NT2/D1 (cell line): ENCODE measurements at places on chromosomes 1 and 21.

GRCh38 chr1:18486195-18486594 is 5.5 kb downstream of the KLHDC7A start:
- DNase-seq, result peak; percentile 30

DNA sequence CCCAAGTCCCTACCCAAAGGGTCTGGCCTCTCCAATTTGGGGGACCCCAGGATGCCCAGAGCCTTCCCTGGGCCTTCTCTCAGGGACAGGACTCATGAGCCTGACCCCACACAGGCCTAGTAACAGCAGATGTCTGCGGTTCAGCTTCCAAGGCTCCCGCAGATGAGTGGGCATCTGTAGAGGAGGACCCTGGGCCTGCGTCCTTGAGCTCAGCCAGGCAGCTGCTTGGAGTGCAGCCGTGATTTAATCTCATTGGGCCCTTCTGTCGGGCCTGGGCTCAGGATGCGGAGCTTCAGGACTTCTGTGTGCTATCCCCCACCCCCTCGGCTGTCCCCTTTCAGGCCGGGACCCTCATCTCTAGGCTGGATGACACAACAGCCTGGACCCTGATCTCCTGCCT is 35.4 kb downstream of the IGSF21 start:
- DNase-seq, result no peak

DNA sequence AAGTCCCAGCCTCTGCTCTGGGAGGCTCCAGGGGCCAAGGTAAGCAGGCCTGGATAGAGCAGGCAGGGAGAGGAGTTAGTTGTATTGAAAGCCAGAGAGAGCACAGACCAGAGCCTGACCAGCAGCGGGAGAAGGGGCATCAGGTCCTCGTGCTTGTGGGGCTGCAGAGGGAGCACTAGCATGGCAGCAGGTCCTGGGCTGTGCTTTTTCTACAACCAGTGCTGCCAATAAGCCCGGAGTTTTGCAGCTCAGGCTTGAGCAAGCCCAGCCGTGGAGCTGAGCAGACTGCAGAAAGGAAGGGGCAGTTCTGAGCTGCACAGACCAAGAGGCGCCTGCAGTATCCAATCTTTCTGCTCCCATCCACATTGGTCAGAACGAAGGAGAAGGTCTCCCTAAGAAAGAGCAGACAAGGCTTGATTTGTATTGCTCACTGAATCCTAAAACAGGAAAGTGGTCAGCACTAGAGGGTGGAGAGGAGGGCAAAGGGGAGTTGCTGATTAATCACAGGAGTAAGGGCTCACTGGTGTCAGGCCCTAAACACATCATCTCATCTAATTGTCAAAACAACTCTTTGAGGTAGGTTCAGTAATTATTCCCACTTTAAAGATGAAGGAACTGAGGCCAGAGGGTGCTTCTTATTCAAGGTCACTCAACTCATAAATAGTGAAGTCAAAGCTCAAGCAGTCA is 2.7 kb downstream of the DENND2D start:
- DNase-seq, result no peak

DNA sequence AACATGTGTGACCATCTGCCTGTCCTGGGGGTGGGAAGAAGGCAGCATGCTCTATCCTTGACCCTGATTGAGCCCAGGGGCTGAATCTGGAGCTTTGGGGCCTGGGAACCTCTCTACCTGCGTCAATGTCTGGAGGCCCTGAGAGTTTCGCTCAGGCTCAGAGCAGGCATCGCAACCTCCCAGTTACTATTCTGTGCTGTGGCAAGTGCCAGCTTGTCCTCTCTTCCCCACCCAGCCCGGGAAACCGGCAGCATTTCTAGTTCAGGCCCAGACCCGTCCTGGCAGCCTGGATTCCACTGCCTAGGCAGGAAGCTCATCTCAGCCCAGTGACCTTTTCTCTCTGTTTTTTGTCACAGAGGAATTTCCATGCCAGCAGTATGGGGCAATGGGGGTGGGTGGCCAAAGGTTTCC is 10.0 kb upstream of the IRF6 start:
- DNase-seq, result no peak

DNA sequence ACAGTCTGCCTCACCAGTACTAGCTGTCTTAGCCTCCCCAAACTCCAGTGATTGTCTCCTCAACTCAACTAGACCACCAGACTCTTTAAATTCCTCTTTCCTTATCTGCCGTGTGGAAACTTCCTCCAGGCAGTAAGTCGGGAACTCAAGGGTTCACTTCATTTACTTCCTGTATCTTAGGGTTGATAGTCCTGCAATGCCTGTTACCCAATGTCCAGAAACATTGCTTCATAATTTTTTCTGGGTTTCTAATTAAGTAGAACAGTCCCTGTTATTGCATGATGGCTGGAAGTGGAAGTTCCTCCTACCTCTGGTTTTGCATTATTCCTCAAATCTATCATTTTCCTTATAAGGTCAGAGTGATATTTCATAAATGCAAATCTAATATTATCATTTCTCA is 60.8 kb upstream of the RNF11 start:
- DNase-seq, result no peak

GRCh38 chr1:202249846-202250245 is 56.2 kb downstream of the LGR6 start:
- no peak for DNase-seq

- DNase-seq, result no peak
Measured at GRCh38 chr1:206828765-206829164, 36.7 kb upstream of the IL20 start.

DNA sequence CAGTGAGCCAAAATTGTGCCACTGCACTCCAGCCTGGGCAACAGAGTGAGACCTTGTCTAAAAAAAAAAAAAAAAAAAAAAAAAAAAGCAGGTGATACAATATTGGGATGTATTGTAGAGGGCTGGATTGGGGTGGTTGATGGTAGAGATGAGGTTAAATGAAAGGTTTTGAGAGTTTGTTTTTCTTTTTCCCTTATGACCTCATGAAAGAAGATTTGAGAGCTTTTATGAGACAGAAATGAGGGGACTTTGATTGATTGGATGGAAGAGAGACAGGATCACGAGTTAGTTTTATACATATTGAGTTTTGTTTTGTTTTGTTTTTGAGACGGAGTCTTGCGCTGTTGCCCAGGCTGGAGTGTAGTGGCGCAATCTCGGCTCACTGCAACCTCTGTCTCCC is 27.1 kb downstream of the OSBPL9 start:
- DNase-seq, result no peak

DNA sequence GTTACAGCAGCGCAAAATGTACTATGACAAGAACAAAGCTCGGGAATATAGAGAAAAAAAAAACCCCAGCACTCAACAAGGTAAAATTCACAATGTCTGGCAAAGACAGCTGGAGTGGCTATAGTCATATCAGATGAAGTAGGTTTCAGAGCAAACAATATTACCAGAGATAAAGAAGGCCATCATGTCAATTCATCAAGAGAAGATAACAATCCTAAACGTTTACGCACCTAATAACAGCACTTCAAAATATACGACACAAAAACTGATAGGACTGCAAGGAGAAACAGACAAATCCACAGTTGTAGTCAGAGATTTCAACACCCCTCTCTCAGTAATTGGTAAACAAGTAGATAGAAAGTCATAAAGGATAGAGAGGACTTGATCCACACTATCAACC is 455.2 kb downstream of the PTPRU start:
- DNase-seq, result no peak

GRCh38 chr1:39845569-39846566 is 37.4 kb downstream of the TRIT1 start:
- DNase-seq, result no peak

- no peak for DNase-seq
Measured at GRCh38 chr1:246450611-246451251, 56.3 kb downstream of the SMYD3 start.

- no peak for DNase-seq
Measured at GRCh38 chr1:101816262-101816661, 180.5 kb downstream of the OLFM3 start.

DNA sequence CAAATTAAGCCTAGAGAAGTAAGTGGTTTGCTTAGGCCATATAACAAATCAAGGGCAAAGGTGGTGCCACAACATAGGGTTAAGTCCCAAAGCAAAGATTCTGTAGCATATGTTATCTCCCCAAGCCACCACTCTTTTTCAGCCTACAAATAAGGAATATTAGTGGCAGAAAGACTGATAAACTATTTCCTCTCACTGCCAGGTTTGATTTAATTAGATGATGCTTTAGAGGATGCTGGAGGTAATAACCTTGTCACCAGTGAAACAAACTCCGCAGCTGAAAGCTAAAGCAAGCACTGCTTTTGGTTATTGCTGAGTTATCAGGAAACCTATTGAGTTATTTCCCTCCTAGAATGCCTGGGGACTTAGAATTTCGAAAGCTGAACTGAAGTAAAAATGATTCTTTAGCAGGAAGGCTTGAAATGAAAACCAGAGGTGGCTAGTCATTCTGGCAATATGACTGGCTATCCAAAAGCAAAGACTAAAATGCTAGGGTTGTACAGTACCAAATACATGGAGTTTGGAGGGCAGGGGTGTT is 145.2 kb downstream of the SYT2 start:
- DNase-seq, result no peak

GRCh38 chr21:16678429-16679160 is 834.2 kb upstream of the CXADR start:
- DNase-seq, result no peak

DNA sequence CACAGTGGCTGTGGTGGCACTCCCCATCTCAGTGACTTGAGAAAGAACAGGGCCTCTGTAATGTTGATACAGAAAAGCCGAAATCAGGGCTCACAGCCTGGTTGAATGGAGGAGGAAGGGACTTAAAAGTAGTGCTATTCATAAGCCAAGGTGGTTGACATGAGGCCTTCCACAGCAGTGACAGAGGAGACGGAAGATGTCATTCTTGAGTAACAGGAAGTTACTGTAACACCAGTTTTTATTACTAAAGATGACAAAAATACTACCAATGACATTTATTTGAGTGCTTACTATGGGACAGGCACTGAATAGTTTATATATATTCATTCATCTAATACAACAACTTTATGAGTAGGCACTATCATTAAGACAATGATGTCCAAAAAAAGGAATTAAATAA is 52.8 kb upstream of the GNG12 start:
- no peak for DNase-seq

- DNase-seq, result no peak
Measured at GRCh38 chr1:218866507-218866906, 307.2 kb upstream of the LYPLAL1 start.

DNA sequence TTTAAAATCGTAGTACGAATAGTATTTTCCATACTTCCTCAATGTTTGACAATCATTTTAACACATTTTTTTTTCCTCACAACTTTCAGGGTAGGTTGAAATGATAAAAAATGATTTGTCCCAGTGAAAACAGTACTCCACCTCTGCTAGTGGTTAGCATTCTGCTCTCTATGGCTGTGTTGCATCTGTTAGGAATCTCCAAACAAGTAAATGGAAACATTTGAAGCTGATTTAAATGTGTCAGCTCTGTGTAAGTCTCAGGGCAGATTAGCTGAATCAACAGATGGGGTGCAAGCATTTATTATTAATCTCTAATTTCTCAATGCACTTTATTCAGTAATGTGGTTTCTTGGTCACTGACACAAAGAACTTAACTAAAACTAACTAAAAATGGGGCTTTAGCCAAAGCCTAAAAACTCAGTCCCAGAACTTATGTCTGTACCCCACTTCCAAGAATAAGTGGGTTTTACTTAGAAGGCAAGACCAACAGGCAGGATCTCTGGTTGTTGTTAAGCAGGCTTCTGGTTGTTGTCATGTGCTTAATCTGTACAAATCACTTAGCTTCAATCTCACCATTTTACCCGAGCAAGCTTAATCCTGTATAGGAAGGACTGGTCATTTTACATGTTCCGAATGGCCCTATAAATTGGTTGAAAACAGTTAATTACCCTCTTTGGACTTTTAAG is 67.8 kb downstream of the PRRX1 start:
- no peak for DNase-seq

- no peak for DNase-seq
Measured at GRCh38 chr1:160726114-160726497, 12.9 kb upstream of the SLAMF7 start.

GRCh38 chr1:32716312-32717148 is 14.0 kb upstream of the SYNC start:
- peak; percentile 96 for DNase-seq

DNA sequence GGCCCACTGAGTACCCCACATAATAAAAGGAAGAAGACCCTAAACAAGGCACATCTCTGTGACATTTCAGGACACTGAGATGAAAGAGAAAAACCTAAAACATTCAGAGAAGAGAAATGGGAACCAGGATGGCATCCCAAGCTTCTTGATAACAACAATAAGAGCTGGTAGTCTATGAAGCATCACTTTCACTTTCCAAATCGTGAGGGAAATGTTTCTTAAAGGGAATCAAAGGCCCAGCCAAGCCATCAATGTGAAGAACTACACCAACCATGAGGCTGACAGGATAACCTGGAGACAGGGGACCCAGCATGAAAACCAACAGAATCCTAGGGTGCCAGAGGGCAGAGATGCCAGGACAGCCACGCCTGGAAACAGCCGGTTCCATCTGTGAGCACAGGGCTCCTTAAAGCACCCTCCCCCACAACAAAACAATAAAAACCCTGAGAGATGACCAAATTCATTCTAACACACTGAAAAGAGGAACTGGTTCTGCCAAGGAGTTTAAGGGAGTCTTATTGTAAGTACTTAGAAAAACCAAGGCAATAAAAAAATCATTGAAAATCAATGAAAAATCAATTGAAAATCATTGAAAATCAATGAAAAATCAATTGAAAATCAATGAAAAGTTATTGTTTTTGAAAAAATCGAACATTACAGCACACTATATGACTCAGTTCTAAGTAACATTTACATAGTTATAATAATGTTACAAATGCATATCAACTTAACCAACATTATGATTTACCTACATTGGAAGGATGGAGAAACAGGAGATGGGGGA is 141.5 kb upstream of the ERG start:
- DNase-seq, result no peak

- no peak for DNase-seq
Measured at GRCh38 chr1:59046730-59047157, 250.2 kb upstream of the FGGY start.

- DNase-seq, result no peak
Measured at GRCh38 chr1:70717656-70718055, 306.6 kb downstream of the CTH start.

GRCh38 chr1:30572192-30572591 is 151.2 kb downstream of the MATN1 start:
- no peak for DNase-seq

DNA sequence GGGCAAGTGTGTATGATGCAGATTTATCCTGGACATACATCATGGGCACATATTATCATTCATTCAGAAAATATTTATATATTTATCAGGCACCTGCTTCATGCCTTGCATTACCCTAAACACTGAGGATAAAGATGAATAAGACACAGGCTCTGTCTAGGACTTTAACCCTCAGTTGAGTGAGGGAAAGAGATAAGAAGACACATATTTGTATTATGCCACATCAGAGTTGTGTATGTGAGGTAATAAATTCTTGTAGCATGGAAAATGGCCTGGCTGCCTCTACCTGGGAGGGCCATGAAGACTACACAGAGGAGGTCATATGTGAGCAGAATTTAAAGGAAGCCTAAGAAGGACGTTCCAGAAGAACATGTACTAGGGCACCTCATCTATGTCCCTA is 275.8 kb upstream of the ST6GALNAC5 start:
- no peak for DNase-seq

GRCh38 chr1:155064111-155064831 is 731 bp downstream of the EFNA4 start:
- DNase-seq, result no peak

- DNase-seq, result no peak
Measured at GRCh38 chr1:53016705-53017104, 45.3 kb upstream of the PODN start.
